SK-N-MC (cell line): ENCODE measurements at places on chromosomes 3 and 15.

DNA sequence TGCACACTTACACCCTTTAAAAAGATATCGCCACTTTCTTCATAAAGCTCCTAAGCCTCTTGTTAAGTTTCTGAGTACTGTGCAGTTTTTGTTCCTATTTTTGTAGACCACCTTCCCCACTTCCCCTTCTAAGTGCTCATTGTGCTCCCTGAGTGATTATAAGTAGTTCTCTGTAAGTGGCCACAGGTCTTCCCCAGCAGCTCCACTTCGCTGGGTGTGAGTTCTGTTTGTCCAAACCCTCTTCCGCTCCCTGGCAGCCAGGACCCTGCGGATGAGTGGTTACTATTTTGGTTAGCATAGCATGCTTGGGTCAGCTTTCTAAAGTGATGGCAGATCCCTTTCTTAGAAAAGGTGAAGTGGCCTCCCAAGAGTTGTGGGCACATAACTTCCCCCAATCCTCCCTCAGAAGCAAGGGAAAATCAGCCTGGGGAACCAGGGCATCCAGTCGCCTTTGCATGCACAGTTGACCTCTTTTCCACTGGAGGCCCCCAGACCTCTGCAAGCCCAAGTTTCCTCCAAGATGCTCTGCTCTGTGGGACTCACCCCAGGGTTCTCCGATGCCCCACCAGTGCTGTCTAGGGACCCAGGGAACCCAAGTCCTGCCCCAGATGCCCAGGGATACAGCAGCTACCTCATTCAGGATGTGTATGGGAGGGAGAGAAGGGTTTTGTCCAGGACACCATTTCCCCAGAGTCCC is 69.6 kb downstream of the ATP10A start:
- no peak for DNase-seq

DNA sequence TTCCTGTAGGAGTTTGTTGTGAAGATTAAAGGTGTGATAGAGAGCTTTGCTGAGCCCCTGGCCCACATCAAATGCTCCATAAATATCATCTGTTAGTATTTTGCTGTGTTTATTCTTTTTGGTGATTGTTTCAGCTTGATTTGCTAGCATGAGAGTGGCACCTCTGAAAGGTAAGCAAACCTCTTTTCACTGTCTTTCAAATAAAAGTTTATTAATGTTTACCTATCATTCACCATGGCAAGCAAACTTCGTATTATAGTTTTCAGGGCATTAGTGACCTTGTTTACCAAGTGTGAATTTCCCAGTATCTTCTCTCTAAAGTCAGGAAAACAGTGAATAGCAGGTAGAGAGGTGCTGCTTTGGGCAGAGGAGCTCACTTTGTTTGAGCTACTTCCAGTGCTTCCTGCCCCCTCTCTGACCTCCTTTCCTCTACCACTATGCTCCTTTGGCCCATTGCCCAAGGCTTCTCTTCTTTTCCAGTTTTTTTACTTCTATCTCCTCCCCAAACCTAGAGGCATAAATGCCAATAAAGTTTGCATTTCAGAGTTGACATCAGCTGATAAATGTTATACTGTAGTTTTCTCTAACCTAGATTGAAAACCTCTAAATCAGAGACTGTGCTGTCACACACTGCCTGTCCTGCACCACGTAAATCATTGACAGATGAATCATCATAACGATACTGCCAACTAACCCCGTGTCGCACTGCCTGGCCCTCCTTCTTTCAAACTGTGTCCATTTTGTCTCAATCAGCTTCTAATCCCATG is 569.0 kb downstream of the TUSC7 start:
- DNase-seq, result no peak

DNA sequence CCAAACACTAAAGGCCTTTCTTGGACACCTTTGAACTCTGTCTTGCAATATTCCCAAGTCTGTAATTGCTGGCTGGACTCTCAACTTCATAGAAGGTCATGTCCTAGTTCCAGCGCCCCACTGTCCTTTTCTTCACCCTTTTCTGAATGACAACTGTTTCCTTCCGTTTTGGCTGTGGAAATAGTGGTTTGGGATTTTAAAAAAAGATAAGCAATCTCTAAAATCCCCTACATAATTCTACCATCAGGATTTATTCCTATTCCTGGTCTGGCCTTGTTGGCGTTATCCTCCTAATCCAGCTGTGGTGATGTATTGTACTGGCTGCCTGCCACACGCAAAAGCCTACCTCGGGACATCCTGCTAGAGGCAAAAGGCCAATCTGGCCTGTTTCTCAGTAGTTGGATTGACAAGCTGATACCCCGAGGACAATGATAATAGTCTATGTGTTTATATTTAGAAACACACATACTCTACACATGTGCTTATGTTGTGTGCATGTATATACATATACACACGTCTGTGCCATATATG is 440.3 kb upstream of the DPH6 start:
- DNase-seq, result no peak

- no peak for DNase-seq
Observed at GRCh38 chr15:87716422-87716821, 540.1 kb downstream of the NTRK3 start.

GRCh38 chr3:130662501-130662996 is 84.1 kb downstream of the PIK3R4 start:
- DNase-seq, result no peak

- DNase-seq, result no peak
Observed at GRCh38 chr15:38065721-38066345, 131.4 kb downstream of the TMCO5A start.

DNA sequence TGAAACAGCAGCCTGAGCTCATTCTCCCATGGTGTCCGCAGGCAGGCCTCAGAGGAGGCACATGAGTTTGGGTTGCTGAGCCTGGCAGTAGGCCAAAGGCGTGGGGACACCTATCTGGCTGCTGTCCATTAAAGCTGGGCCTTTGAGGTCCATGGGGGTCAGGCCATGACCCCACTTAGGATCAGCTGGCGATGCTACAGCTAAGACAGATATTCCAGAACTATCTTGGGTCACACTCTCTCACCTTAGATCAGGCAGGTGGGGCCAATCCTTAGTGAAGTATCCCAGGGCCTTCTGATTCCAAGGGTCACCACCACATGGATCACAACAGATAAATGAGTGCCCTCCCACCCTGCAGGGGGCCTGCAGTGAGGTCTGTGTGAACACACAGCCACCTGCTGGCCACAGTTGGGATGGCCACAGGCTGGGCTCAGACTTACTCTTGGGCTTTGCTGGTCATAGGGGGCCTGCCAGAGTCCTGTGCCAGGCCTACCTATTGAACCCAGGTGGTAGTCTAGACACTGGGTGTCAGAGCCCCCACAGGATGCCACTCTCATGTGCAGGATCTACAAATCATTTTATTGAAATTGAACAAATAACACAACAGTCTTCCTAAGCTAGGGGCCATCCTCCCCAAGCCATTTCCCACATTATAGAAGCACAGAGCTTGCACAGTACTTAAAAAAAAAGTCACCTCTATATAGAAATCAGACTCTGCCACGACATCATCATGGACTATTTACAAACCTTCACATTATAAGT is 2.0 kb upstream of the HYAL2 start:
- no peak for DNase-seq

DNA sequence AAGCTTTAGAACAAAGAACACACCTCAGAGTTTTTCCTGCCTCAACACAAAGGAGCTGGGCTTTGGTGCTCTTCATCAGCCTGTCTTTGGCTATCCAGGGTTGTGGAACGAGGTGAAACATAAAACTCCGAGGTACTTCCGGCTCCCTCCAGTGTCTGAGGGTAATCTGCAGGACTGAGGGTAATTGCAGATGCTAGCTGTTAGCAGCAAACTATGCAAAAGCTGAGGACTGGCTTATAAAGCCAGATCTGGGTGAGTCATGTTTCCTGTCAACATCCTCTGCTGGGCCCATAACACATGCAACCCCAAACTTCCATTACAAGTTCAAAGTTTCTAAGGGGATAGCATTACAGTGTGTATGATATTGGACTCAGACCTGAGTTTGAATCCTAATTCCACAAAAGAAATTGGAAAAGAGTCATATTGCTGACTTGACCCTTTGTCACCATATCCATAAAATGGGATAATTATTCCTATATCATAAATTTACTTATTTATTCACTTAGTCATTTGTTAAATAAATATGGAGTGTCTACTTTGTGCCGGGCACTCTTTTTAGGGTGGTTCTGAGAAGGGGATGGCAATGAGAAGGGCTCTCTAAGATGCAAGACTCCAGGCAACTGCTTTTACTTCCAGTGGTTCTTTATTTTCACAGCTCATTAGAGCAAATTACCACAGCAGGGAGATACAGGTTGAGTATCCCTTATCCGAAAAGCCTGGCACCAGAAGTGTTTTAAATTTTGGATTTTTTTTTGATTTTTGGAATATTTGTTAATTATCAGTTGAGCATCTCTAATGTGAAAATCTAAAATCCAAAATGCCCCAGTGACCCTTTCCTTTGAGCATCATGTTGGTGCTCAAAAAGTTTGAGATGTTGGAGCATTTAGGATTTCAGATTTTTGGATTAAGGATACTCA is 9.5 kb upstream of the TRIM69 start:
- peak; percentile 47 for DNase-seq

- DNase-seq, result no peak
Observed at GRCh38 chr15:92091155-92091734, 237.7 kb downstream of the SLCO3A1 start.

GRCh38 chr3:69941439-69942176 is 57.9 kb upstream of the SAMMSON start:
- DNase-seq, result no peak

DNA sequence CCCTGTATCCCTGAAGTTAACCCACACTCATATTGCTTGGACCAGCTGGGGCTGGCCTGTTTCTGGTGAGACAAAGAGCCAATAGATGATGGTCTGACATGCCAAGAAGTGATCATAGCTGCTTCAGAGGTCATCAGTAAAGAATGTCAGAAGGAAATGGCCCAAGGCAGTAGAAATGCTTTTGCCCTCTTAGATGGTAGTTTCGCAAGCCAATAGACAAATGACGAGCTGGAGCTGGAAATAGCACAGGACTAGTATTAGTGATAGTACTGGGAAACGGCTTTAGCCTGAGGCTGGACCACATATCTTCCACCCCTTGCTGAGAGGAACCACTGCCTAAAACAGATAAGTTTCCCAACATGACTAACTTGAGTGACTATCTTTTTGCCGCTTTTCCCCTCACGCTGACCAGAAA is 176.1 kb upstream of the THBS1 start:
- DNase-seq, result no peak

DNA sequence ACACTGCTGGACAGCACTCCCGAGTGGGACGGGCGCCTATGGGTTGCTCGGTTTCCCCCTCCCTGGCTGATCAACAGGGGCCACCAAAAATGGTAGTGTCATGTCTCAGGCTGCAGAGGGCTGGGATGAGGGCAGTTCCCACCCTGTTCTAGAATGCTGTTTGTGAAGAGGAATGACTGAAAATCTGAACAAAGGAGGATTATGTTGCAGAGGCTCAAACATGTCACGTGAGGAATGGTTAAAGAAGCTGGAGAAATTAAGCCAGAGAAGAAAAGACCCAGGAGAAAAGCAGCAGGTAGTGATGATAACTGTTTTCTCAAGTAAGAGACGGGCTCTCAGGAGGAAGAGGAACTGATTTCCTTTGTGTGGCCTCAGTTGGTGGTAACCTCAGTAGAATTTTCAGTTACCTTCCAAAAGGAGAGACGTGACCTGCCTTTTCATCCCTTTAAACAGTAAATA is 10.4 kb downstream of the SPG21 start:
- no peak for DNase-seq

GRCh38 chr3:60610441-60611112 is 640.7 kb downstream of the FHIT start:
- no peak for DNase-seq

DNA sequence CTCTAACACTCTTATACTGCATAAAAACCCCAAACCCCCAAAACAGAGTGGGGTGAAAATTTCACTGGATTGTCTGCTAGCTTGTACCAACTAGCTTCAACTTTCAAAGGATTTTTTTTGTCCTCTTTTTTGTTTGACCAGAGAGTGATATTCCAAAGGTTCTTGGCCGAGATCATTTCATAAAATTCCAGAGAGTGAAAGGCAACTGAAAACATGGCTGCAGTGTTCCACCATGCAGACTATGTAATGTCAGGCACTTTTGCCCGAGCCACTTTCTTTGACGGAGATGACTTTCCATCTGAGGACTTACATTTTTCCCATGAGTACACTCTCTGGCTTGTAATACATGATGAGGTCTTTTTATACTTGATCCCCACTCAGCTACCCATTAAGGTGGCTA is 107.5 kb downstream of the TIGIT start:
- no peak for DNase-seq

- no peak for DNase-seq
Observed at GRCh38 chr15:88630141-88630721, 8.6 kb upstream of the ISG20 start.

GRCh38 chr3:70952033-70952747 is 631.3 kb downstream of the FOXP1 start:
- DNase-seq, result no peak

DNA sequence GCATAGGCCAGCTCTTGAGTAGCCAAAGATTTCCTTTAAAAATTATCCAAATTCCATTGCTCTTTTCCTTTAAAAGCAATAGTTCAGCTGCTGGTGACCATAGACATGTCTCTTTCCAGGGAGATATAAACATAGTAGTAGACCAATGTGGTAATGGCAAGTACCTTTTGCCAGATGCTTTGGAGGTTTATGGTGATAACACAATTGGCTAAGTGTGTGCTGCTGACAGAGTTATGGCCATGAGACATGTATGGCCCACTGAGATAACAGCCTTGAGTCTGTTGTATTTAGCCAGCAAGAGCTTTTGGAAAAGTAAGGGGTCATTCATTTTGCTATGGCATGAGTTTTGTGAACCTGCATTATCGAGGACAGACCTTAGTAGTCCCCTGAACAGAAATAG is 1146.8 kb downstream of the TUSC7 start:
- no peak for DNase-seq
